ENCODE measurements at places on chromosomes 4 and X.

DNA sequence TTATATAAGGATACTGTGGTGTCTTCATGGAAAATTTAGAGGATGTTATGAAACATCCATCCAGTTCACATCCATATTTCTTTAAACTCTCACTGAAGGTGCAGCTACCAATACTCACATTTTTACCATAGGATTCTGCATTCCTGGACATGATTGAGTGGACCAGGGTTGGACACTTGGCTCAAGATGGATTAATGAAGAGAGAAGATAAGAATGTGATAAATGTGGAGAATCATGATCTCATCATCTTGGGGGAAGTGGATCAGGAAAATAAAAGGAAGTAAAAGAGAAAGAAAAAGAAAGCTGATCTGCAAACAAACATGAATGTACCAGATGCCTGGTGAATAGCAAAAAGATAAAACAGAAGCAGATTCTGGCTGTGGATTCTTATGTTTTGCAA lies 175.4 kb downstream of the NPFFR2 start:
- DNase-seq, result no peak

DNA sequence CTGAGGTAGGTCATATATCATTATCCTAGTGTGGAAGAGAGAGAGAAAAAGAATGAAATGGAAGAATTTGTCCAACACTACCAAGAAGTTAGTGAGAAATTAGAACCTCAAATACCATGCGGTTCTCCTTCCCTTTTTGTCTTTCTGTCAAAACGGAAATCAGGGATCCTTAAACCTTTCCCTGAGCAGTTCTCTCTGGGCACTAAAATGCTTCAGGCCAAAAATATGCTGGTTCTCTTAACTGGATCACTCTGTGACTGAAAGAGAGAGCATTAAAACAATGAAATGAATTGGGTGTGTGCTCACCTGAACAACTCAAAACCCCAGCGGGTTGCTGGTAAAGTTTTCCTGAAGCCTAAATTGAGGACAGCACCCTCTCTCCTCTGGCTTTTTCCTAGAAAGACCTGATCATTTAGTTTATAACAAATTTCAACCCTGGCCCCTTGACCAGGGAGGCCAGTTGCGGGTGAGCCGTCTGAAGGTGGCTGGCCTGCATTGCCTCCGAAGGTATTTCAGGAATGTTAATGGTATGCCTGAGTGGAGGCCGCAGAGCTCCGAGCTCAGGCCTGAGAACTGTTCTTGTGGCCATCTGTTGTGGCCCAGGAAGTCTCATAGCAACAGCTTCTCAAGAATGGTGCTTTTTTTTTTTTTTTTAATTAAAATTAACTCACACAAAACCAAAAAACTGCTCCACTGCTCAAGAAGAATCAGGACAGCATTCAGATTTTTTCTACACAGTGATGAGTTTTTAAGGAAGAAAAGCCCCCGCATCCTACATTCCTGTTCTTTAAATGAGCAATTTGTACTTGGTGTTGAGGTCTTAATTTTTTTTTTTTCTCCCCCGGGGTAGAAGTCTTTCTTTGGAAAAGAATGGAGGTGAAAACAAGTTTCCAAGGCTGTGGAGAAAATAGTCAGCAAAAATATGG lies 155.1 kb downstream of the SHROOM3 start:
- DNase-seq, result no peak

GRCh38 chrX:40938423-40938822 lies 146.8 kb upstream of the USP9X start:
- DNase-seq, result no peak

DNA sequence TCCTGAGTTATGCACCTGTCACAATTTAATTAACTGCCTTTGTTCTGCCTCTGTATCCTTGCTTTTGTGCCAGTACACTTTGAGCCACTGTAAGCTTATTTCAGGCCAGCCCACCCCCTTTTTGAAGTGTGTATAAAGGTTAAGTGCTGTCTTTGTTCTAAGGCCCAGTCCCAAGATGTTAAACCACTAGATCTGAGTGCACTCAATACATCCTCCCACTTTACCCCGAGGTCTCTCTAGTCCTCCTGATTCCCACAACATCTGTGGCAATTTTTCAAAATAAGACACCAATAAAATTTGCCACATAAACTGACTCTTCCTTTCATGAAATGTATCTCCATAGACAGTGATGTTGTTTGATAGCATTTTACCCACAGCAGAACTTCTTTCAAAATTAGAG lies 124.1 kb upstream of the SPIN4 start:
- no peak for DNase-seq

DNA sequence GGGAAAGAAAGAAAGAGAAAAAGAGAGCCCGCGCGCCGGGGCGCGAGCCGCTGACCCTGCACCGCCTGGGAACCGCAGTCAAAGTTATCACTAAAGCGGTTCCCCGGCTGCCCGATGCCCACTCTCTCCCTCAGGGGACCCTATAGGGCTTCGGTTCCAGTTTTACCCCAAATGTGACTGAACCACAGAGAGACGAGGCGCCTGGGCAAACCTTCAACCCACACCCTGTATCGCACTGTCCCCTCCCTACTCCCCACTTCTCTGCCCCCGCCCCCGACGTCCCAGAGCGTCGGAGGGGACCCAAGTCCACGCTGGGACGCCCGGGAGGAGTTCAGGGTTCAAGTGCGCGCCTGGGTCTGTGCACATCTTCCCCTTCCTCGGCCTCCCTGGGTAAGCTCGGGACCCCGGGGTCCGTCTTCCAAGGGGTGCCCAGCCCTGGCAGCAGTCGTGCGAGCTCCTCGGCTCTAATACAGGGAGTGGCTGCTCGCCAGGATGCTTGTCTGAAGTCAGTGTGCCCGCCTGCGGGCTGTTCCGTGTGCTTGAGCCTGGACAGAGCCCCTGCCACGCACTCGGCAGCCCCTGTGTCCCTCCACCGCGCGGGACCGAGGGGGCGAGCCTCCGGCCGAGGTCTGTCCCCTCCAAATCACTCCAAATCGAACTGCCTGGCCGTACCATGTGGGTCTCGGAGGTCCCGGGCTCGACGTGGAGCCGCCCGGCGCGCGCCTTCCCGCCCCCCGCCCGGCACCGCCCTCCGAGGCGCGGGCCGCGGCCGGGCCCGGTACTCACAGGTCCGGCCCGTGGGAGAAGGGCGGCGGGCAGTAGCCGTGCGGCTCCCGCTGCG lies 960 bp downstream of the TRPC3 start:
- DNase-seq, result peak; percentile 1

GRCh38 chr4:8599657-8600056 lies 7.1 kb downstream of the CPZ start:
- DNase-seq, result no peak

DNA sequence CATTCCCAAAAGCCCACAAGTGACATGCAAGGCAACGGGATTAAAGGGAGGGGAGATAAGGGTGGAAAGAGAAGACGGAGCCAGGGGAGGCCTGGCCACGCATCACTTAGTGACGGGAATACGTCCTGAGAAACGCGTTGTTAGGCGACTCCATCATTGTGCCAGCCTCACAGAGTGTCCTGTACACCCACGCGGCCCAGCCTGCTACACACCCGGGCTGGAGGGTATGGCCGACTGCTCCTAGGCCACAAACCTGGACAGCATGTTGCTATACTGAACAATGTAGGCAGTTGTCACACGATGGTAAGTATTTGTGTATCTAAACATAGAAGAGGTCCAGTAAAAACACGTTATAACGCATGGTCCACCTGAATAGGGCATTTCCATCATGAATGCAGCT lies 23.4 kb downstream of the NSG1 start:
- no peak for DNase-seq

DNA sequence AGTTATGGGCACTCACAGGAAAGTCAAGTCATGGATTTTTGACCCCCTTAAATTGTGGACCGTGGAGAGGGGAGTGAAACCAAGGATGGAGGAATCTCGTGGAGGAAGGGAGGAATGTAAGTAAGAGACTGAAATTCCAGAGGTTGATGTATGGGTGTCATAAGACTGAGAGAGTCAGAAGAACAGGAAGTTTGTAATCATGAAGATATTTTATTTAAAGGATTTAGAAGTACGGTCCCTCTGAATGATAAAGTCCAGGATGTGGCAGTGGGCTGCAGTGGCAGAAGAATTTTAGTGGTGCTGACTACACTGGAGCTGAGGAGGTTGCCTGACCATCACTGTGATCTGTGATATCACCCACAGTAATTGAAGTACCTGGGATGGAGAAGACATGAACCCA lies 57.8 kb downstream of the DCLK2 start:
- no peak for DNase-seq

DNA sequence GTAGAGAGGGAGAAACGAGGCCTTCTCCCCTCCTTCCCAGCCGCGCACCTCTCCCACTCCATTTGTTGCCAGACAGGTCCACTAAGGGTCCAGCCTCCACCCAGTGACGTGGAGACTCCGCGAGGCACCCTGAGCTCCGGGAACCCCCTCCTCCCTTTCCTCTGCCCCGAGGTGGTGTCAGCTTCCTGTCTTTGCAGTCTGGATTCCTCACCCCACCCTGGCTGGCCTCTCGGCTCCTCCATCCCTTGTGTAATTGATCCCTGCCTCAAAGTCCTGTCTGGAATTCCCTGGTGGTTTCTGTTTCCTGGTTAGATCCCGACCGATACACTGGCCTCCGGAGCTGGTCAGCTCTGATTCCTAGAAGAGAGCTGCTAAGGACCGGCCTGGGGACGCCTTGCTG lies 105.9 kb upstream of the SCOC start:
- no peak for DNase-seq

DNA sequence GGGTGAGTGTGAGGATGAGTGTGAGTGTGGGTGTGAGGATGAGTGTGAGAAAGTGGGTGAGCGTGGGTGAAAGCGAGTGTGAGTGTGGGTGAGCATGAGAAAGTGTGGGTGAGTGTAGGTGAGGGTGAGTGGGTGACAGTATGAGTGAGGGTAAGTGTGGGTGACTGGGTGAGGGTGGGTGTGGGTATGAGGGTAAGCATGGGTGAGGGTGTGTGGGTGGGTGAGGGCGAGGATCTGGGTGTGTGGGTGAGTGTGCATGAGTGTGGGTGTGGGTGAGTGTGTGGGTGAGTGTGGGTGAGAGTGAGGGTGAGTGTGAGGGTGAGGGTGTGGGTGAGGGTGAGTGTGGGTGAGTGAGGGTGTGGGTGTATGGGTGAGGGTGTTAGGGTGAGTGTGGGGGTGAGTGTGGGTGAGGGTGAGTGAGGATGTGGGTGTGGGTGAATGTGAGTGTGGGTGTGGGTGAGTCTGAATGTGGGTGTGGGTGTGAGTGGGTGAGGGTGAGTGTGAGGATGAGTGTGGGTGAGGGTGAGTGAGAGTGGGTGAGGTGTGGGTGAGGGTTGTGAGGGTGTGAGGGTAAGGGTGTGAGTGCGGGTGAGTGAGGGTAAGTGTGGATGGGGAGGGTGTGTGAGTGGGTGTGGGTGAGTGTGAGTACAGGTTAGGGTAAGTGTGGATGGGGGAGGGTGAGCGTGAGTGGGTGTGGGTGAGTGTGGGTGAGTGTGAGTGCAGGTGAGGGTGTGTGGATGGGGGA lies 48.9 kb downstream of the ING2 start:
- DNase-seq, result no peak

DNA sequence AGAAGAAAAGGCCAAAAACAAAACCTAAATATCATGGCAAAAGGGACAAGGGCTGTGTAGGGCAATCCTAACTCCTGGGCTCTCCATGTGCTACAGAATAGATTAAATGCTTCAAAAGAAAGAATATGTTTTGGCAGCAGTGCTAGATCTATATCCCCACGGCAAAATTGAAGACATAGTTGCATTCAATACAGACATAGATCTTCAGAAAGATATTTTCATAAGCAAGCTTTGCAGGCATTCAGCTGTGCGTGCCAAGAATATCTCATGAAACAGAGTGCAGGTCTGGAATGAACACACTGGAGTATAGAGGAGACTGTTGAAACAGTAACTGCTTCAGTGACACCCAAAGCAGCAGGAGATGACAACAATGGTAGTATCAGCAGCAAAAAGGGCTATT lies 1476.9 kb downstream of the ARAP2 start:
- DNase-seq, result no peak

DNA sequence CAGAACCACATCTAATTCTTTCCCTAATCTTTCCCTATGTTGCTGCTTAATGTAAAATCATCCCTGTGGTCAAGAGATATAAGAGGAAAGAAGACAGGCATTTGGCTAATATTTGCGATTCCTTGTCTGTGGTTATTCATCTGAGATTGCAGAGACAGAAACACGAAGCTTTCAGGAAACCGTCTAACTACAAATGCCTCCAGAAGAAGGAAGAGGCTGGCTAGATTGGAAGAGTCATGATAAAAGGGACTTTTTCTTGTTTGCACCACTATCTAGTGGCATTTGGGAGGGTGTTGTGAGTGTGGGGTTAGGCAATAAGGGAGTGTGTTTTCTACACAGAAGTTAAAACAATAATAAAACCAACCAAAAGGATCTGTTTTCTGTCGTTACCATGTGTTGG lies 43.9 kb downstream of the TMEM154 start:
- no peak for DNase-seq

DNA sequence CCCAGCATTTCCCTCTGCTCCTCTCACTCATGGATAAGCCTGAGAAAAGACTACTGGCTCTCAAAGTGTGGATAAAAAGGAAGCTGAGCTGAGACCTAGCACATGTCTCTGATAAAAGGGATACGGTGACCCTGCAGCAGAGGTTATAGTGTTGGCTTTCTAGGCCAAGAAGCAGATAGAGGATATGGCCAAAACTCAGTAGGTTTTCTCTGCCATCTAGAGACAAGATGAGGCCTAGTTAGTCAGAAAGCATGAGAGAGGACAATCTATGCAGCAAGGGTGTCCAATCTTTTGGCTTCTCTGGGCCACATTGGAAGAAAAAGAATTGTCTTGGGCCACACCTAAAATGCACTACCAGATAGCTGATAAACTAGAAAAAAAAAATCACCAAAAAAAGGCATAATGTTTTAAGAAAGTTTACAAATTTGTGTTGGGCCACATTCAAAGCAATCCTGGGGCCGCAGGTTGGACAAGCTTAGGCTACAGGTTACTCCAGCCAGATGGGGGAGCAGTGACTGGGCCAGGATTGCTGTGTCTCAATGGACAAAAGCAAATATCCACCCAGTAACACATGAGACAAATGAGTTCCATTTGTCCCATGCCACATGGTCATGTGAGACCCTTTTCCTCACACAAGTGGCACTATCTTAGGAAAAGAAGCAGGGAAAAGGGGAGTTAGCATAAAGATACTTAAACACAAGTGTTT lies 411.4 kb downstream of the INPP4B start:
- DNase-seq, result no peak

GRCh38 chr4:5979981-5980380 lies 38.2 kb downstream of the C4orf50 start:
- no peak for DNase-seq

DNA sequence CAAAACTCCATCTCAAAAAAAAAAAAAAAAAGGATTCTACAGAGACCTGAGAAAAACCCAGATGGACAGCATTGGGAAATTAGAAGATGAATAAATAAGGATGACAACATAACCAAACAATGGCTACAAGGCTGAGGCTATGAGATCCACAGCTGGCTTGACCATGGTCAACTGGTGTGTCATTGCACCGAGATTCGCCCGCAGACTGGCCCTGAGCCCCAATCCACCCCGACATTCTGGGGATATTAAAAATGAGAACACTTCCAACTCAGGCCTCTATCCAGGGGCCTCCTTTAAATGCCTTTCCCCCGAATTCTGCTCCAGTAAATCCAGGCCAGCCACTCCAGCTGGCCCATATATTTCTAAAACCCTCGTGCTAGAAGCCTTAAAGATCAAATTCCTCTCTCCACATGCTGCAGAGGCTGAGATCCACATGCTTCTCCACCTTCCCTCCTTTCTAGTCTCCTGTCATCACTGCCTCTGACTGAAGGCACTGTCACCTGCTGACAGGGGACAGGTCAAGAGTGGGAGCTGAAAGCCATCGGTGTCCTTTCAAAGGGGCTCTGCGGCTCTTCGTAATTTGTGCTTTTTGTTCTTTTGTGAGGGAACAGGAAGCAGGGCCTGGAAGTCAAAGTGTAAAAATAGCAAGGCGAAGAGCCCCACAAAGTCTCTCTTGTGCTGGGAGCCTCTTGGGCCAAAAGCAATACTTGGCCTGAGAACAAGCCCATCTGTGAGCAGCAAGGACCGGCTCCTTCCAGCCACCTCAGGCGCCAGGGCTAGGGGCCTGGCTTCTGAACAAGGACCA lies 203.7 kb downstream of the NSUN7 start:
- no peak for DNase-seq

All from DMS79 (cell line).